ENCODE measurements at places on chromosomes 6 and 20.

- H3K27me3 ChIP-seq, result no peaks in the 10 kb centered on the region
- no peak overlapping the region for H3K4me3 ChIP-seq
- no peaks in the 10 kb centered on the region for H3K4me1 ChIP-seq
- no peaks in the 10 kb centered on the region for H3K36me3 ChIP-seq
- DNase-seq, result no peak
Observed at GRCh38 chr6:67881706-67882065, 753.4 kb upstream of the ADGRB3 start.

DNA sequence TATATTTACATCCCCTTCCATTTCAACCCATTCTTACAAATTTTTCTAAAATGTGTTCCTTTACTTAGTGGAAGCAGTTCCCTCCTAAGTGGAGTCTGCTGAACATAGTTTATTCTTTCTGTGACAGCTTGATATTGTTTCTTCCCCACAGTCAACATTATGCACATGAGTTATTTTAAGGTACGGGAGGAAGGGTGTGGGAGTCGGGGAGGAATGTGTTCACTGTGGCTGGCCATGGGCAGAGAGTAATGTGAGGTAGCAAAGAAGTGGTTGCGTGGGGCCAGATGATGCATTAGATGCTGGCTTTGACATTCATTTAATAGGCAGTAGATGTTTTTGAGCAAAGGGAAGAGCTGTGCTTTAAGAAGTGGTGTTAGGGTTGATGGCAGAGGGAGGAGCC, 98.5 kb downstream of the ARMC2 start:
- DNase-seq, result no peak
- no peaks in the 10 kb centered on the region for H3K36me3 ChIP-seq
- peak overlapping the region; percentile 7 for H3K4me3 ChIP-seq
- peaks cover 7% of the 10 kb centered on the region for H3K27me3 ChIP-seq
- peak overlapping the region; percentile 2 for H3K27ac ChIP-seq

DNA sequence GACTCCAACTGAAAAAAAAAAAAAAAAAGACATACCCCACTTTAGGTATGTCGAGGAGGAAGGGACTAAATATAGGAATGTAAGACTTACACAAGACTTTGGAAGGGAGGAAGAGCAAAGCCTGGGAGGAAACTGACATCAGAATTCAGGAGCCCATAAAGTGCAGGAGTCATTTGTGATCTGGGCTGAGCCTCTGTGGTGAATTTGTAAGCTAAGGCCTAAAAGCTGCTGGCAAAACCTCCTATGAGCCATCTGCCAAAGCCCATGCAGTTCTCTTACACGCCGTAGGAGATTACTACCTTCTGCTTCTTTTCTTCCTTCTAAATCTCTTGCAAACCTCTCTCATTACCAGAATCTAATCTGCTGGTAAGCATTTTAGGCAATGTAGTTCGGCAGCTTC, 52.0 kb upstream of the THEMIS start:
- H3K4me1 ChIP-seq, result no peaks in the 10 kb centered on the region
- H3K27me3 ChIP-seq, result no peaks in the 10 kb centered on the region
- H3K27ac ChIP-seq, result no peak overlapping the region
- no peak overlapping the region for H3K4me3 ChIP-seq
- DNase-seq, result no peak
- H3K36me3 ChIP-seq, result no peaks in the 10 kb centered on the region

DNA sequence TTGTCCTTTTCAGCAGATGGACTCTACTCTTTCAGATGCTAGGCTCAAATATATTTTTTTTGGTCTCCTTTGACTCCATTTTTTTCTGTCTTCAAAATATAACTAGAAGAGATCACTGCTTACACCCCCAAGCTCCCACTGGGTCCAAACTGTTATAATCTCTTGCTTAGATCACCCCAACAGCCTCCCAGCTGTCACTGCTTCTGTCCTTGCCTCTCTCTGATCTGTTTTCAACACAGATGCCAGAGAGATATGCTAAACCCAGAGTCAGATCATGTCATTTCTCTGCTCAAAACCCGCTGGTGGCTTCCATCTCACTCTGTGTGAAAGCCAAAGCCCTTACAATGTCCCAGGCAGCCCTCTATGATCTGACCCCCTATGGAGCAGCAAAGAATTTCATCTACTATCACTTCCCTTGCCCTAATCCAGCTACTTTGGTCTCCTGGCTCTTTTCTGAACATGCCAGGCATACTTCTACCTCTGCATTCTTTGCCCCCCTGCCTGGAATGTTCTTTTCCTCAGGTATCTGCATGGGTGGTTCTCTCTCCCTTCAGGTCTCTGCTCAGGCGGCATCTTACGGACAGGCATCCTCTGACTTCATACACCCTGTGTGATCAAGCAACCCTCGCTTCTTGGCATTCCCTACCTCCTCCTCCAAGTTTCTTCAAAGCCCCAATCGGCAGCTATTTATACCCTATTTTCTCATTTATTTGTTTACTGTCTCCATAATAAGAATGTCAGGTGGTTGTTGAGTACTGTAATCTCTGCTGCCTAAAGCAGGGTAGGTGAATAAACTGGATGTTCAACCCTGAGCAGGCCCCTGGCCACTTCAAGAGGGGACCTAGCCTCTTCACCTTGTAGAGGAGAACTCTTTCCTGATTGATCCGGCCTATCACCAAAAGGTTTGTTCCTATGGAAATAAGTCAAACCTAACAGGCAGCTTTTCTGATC, 43.6 kb upstream of the SLC4A11 start:
- H3K27me3 ChIP-seq, result no peaks in the 10 kb centered on the region
- H3K27ac ChIP-seq, result peak overlapping the region; percentile 21
- H3K4me3 ChIP-seq, result no peak overlapping the region
- no peaks in the 10 kb centered on the region for H3K4me1 ChIP-seq

DNA sequence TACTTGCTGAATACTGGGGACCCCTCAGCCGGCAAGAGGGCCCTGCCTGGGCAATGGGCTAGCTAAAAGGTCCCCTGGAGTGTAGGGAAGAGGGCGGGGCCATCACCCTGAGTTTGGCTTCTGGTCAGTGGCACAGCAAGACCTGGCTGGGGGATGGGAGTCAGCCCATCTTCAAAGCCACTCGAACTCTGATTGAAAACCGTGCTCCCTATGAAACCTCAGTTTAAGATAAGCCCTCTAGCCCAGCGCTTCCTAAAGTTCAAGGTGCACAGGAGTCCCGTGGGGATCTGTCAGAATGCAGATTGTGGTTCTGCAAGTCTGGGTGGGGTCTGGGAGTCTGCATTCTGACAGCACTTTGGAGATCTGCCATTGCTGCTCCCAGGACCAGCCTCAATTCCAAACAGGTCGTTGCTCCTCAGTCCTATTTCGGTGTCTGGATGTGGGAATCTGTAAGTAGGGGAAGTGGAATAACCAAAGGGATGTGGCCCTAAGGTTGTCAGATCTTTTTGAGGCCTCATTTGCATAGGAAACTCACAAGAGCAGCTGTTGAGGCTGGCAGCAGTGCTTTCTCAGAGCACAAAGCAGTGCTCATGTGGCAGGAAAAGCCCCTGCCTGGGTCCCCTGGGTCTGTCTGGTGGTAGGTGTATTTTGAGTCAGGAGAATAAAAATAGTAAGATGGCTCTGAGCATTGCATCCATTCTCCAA, 85.3 kb upstream of the SCP2D1 start:
- H3K4me1 ChIP-seq, result no peaks in the 10 kb centered on the region
- H3K4me3 ChIP-seq, result no peak overlapping the region
- no peaks in the 10 kb centered on the region for H3K27me3 ChIP-seq
- H3K36me3 ChIP-seq, result no peaks in the 10 kb centered on the region

DNA sequence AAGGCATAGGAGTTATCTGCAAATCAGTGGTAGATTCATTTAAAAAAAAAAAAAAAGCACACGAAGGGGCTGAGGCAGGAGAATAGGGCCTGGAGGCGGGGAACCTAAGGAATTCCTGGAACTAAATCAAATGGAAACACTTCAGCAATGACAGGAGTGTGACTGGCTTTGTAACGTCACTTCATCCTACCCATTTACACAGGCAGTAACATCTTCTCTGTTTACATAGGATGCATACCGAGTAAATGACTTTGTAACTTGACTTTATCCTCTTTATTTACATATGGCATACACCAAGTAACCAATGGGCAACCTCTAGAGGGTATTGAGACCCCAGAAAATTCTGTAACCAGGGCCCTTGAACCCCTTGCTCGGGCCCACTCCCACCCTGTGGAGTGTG, 56.4 kb upstream of the IYD start:
- no peak overlapping the region for H3K27ac ChIP-seq
- peaks cover 15% of the 10 kb centered on the region for H3K27me3 ChIP-seq
- H3K4me1 ChIP-seq, result peaks cover 15% of the 10 kb centered on the region
- H3K36me3 ChIP-seq, result no peaks in the 10 kb centered on the region
- H3K4me3 ChIP-seq, result no peak overlapping the region
- DNase-seq, result no peak

GRCh38 chr20:52402950-52403349, 211.4 kb upstream of the ZFP64 start:
- H3K27me3 ChIP-seq, result peaks cover 16% of the 10 kb centered on the region
- no peak overlapping the region for H3K4me3 ChIP-seq
- no peak overlapping the region for H3K27ac ChIP-seq
- no peak for DNase-seq

DNA sequence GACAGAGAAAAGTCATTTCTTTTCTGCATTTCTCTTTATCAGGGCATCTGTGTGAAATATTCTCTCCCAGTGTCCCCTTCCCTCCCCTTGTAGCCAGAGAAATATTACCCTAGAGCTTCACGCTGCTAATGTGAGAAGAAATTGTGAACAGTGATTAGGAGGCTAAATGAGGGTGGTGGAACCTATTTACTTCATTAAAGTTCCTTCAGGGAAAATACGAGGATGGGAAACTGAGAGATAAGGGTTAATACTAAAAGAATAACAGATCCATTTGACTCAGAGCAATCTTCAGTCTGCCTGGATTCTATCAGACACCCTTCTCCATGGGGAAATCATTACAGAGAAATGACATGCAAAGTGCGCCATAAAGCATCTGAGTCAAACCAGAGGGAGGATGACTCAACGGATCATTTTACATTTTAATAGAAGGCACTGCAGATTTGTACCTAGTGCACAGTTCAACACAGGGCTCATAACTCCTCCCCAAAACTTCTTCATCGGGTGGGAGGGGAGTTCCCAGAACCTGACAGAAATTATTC, 131.3 kb downstream of the GJA10 start:
- H3K36me3 ChIP-seq, result peaks cover 5% of the 10 kb centered on the region
- peaks cover 22% of the 10 kb centered on the region for H3K4me1 ChIP-seq
- H3K4me3 ChIP-seq, result no peak overlapping the region
- no peak for DNase-seq
- H3K27ac ChIP-seq, result no peak overlapping the region

DNA sequence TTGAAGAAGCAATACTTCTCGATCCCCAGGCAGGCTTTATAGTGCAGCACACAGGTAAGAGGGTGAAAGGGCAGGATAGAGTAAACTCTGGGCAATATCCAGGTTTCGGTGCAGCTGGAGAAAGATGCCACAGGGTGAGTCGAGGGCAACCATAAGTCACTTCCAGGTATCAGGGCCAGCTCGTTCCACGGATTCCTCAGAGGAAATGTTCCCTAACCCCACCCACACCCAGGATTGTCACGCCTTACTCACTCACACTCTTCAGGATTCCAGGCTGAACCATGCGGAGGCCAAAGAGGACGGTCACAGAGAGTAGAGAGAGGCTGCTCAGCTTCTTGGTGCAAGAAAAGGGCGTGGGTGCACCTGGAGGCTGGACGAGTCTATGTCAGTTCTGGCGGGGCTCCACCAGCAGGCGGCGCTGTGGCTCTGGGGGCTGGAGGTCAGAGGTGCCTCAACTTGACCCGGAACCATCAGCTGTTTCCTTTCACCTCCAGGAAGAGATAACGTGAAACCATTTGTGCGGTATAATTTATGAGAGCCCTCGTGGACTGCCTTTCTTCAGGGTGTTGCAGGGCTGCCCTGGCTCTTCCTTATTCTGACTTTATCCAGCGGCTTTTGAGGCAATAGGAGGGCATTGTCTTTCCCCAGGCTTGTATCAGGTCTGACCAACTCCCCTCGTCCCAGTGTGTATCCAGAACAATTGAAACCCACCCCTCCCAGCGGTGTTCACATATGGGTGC, 14.5 kb upstream of the WFDC12 start:
- no peaks in the 10 kb centered on the region for H3K36me3 ChIP-seq
- no peak overlapping the region for H3K27ac ChIP-seq
- no peak overlapping the region for H3K4me3 ChIP-seq
- H3K4me1 ChIP-seq, result no peaks in the 10 kb centered on the region
- DNase-seq, result peak; percentile 74

DNA sequence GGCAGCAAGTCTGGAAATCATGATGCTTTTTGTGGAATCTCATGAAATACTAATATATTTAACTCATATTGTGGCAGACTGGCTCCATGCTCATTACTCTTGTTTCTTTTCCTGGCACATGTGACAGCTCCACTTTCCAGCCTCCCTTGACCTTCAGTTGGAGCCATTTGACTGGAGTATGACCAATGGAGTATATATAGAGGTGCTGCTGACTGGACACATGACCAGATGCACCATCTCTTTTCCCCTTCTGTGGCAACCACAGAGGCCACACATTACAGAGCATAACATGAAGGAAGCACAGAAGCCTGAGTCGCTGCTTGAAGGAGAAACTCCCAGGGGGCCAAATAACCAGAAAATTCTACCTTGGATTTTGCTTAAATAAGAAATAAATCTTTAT, 77.4 kb downstream of the MKKS start:
- no peak overlapping the region for H3K27ac ChIP-seq
- peaks cover 4% of the 10 kb centered on the region for H3K27me3 ChIP-seq
- no peak overlapping the region for H3K4me3 ChIP-seq

DNA sequence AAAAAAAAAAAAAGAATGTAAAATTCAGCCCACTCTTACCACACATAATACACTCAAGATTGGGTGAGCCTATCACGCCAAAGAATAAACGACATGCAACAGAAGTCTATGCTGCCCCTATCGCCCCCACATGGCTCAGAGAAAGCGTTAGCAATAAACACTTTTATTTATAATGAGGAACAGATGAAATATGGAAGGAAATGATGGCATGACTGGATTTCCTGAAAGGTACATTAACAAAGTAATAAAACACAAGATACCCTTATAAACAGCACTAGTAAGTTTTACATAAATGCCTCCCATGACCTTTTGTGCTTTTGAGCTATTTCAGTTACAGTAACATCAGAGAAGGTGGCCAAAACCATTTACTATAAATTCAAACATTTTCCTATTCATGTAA, 71.4 kb upstream of the SCAF8 start:
- no peak overlapping the region for H3K4me3 ChIP-seq
- DNase-seq, result no peak
- H3K36me3 ChIP-seq, result no peaks in the 10 kb centered on the region
- H3K4me1 ChIP-seq, result no peaks in the 10 kb centered on the region
- H3K27ac ChIP-seq, result no peak overlapping the region

- no peaks in the 10 kb centered on the region for H3K4me1 ChIP-seq
- H3K27ac ChIP-seq, result no peak overlapping the region
- H3K27me3 ChIP-seq, result no peaks in the 10 kb centered on the region
- DNase-seq, result no peak
- no peaks in the 10 kb centered on the region for H3K36me3 ChIP-seq
- H3K4me3 ChIP-seq, result no peak overlapping the region
Observed at GRCh38 chr6:81987293-81987692, 234.8 kb upstream of the TENT5A start.

- no peak overlapping the region for H3K27ac ChIP-seq
- peaks cover 2% of the 10 kb centered on the region for H3K27me3 ChIP-seq
- no peak overlapping the region for H3K4me3 ChIP-seq
- DNase-seq, result no peak
- no peaks in the 10 kb centered on the region for H3K4me1 ChIP-seq
Observed at GRCh38 chr6:54037277-54037779, 73.9 kb upstream of the MLIP start.

- H3K27ac ChIP-seq, result no peak overlapping the region
- no peak for DNase-seq
- H3K27me3 ChIP-seq, result peaks cover 6% of the 10 kb centered on the region
- H3K4me3 ChIP-seq, result no peak overlapping the region
- peaks cover 40% of the 10 kb centered on the region for H3K4me1 ChIP-seq
- peaks cover 8% of the 10 kb centered on the region for H3K36me3 ChIP-seq
Observed at GRCh38 chr20:59204165-59204894, 40.7 kb downstream of the ZNF831 start.
